ENCODE measurements at places on chromosomes 4 and X.

- DNase-seq = no peak
These were observed 84.3 kb upstream of the PRSS48 start for GRCh38 chr4:151192556-151193235.

GRCh38 chrX:83511208-83511607 is 3.1 kb downstream of the POU3F4 start:
- DNase-seq = no peak

GRCh38 chr4:128332081-128332480 is 44.5 kb upstream of the PGRMC2 start:
- DNase-seq = no peak

GRCh38 chrX:97030463-97030862 is 146.8 kb downstream of the RPA4 start:
- DNase-seq = no peak

DNA sequence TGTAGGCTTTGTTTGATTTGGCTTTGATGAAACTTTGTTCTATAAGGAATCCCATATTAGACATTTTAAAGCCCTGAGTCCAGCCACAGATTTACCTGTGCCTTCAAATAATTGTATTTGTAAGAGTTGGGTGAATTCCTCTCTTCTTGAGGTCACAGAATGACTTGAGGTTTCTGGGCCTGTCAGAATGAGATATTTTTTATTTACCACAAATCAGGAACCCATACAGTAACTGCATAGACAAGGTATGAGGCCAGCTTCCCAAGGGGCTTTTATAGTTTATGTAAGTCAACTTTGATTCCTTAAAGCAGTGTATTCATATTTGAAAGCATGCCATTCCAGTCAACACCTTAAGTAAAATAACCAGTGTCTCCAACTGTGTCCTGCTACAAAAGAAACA is 29.1 kb upstream of the CXCL3 start:
- DNase-seq = no peak

DNA sequence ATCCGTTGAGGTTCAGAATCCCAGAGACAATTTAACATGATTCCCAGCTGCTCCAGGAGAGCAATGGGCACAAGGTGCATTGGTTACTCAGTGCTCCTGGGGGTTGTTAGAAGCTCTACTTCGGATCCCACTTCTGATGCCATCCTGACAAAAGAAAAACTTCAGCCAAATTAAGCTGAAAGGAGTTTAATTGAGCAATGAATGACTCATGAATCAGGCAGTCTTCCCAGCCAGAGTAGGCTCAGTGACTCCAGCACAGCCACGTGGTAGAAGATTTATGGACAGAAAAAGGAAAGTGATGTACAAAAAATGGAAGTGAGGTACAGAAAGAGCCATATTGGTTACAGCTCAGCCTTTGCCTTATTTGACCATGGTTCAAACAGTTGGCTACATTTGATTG is 95.7 kb downstream of the PWWP3B start:
- no peak for DNase-seq

GRCh38 chrX:40514376-40514775 is 66.4 kb upstream of the ATP6AP2 start:
- no peak for DNase-seq

GRCh38 chr4:136337216-136337615 is 1195.1 kb downstream of the PCDH18 start:
- no peak for DNase-seq

DNA sequence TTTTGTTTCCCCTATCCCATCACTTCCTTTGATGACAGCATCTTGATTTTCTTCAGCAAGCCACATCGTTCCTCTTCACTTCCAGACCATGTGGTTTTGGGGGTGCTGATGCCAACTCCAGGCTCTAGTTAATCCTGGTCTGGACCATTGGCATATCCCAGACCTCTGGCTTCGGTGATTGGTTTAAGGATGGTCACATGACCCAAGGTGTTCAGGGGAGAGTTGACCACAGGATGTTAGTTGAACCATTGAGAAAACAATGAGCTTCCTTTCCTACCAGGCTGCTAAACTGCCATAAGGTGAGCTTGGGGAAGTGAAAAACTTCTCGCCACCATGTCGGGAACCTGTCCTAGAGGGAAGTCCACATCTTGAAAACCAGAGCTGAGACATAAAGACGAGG is 60.9 kb upstream of the TLR3 start:
- DNase-seq = no peak

- DNase-seq = no peak
These were observed 427.5 kb downstream of the BCOR start for GRCh38 chrX:39670281-39670680.

DNA sequence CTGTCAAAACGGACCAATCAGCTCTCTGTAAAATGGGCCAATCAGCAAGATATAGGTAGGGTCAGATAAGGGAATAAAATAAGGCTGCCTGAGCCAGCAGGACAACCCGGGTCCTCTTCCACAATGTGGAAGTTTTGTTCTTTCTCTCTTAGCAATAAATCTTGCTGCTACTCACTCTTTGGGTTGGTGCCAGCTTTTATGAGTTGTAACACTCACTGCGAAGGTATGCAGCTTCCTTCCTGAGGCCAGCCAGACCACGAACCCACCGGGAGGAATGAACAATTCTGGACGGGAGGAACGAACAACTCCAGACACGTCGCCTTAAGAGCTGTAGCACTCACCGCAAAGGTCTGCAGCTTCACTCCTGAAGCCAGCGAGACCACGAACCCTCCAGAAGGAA is 287.8 kb downstream of the RAPGEF2 start:
- no peak for DNase-seq

GRCh38 chr4:76494243-76494642 is 59.2 kb downstream of the SHROOM3 start:
- DNase-seq = no peak

GRCh38 chr4:80767944-80768343 is 262.6 kb upstream of the BMP3 start:
- no peak for DNase-seq

DNA sequence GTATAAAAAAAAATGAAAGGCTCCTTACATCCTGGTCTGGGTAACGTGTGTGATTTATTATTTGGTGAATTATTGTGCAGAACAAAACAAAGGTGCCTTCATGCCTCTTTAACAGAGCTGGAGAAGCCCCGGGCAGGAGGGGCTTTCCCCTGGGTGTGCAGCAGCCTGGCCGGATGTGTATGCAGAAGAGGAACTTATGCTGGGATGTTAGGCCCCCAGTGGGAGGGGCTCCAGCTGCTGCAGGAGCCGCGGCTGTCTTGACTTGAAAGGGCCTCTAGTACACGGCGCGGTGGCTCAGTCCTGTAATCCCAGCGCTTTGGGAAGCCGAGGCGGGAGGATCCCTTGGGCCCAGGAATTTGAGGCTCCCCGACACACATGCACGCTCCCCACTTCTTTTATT is 16.0 kb downstream of the CCNQ start:
- peak; percentile 37 for DNase-seq

All from activated T-helper 1 cell treated with Interleukin-2 at 50 U/mL for 16 hours (primary cell).